ENCODE measurements at places on chromosomes 11 and 22.

- DNase-seq: no peak
Observed at GRCh38 chr11:31096191-31096805, 273.2 kb downstream of the DCDC1 start.

GRCh38 chr11:16041207-16041606 lies 315.1 kb downstream of the SOX6 start:
- no peak for DNase-seq

DNA sequence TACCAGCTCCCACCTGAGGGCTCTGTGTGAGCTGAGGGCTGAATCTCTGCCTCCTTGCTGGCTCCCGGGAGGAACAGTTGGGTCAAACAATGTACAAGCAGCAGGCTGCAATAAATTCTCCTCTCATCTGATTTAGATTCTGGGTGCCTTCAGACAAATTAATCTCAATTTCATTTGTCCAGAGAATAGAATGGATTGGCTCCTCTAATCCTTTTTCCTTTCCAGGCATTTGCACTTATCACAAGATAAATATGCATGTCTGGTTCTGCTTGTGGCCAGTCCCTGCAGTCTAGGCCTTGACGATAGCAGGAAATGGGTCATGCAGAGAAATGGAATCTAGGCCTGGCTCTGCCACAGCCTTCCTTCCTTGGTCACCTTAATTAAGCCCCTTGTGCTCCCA lies 28.7 kb downstream of the UPB1 start:
- no peak for DNase-seq

GRCh38 chr22:36818010-36818642 lies 1.3 kb upstream of the PVALB start:
- no peak for DNase-seq

DNA sequence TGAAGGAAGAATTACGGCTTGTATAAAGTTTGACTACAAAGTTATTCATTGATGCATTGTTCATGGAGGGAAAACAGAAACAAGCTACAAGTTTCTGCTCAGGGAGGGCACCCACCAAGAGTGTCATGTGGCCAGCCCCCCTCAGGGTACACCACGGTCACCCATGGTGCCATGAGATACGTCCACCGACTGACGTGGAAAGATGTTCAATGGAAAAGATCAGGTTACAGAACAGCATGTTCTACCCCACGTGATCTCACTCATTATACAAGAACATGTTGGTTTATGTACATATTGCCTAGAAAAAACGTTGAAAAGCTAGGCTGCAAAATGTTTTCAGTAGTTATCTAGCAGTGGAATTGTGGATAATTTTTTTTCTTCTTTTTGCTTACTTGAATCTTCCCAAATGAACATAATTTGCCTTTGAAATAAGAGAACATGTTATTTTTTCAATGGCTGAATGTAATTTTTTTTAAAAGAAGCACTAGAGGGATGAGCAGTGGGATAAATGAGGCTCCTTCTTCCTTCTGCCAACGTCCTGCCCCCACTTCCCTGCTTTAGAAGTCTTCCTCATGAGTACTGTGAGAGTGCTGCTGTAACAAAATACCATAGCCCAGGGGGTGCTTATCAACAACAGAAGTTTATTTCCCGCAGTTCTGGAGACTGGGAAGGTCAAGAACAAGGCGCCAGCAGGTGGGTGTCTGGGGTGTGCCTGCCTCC lies 22.5 kb downstream of the RCN1 start:
- DNase-seq: no peak

- no peak for DNase-seq
Observed at GRCh38 chr11:2522631-2523255, 77.9 kb downstream of the KCNQ1 start.

Measured in NCI-H187 treated with DMSO at 0.1 percent for 48 hours (cell line).